ENCODE measurements at places on chromosomes 7 and 10.

GRCh38 chr7:47988496-47989386 lies 9.3 kb upstream of the HUS1 start:
- no peak for DNase-seq

GRCh38 chr7:47386273-47386835 lies 195.6 kb downstream of the TNS3 start:
- DNase-seq = no peak

GRCh38 chr10:69734797-69735468 lies 66.8 kb upstream of the COL13A1 start:
- DNase-seq = no peak

- DNase-seq = no peak
Observed at GRCh38 chr7:18860221-18860620, 257.2 kb downstream of the TWIST1 start.

DNA sequence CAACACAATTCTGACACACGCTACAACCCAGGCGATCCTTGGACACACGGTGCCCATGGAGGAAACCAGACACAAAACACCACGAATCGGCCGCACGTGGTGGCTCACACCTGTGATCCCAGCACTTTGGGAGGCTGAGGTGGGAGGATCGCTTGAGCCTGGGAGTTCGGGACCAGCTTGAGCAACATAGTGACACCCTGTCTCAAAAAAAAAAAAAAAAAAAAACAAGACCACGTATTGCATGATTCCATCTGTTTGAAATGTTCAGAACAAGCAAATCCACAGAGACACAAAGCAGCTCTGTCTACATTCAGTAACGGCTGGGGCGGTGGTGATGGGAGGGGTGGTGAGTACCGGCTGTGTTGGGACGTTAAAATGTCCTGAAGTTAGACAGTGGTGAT lies 25.2 kb downstream of the ADAP1 start:
- DNase-seq = no peak

GRCh38 chr7:140403878-140404564 lies at the start of gene RAB19:
TSS of gene RAB19 (plus strand) at chr7:140404058. CDS start at chr7:140407647, 3,589 bp downstream.
- DNase-seq = no peak

DNA sequence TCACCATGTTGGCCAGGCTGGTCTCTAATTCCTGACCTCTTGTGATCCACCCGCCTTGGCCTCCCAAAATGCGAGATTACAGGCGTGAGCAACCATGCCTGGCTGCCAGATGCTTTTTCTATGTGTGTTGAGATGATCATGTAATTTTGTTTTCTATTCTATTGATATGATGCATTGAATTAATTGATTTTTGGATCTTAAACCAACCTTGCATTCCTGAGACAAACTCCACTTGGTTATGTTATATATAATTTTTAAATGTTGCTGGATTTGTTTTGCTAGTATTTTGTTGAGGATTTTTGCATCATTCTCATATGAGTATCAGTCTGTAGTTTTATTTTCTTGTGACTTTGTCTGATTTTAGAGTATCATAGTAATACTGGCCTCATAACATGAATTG lies 192.8 kb downstream of the ADK start:
- no peak for DNase-seq

DNA sequence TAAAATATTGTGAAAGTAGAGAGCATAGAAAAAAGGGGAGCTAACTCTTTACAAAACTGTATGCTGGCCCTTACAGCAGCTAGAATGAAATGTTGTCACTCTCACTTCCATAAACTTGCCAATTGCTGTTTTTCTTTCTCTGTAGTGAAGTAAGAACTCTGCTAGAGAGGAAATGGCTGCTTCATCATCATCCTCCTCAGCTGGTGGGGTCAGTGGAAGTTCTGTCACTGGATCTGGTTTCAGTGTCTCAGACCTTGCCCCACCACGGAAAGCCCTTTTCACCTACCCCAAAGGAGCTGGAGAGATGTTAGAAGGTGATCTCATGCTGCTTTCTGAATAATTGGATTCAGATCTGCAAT lies 7.6 kb upstream of the ASCC1 start:
- no peak for DNase-seq

Measured in NCI-H1694 (cell line).